ENCODE measurements at places on chromosomes 7 and 10.

DNA sequence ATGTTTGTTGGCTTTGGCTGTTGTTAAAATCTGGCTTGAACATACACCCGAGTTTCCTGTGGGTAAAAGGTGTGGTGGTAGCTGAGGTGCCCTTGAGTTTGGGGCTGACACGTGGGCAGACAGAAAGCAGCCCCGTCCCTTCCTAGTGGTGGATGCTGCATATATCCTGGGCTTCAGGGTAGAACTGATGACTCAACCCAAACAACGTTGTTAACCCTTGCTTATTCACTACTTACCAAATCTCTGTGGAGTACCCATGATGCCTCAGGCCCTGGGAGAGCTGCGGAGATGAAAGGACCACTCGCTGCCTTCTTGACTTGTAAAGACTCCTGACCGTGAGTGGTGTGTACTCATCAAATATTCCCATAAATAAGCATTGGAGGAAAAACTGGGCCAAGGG lies 245.1 kb downstream of the RAB11FIP2 start:
- no peak for DNase-seq

- peak; percentile 61 for DNase-seq
Measured at GRCh38 chr7:84701524-84702306, 485.1 kb downstream of the SEMA3D start.

- DNase-seq: no peak
Measured at GRCh38 chr10:102418622-102419268, at the start of gene PSD. Gene PSD (minus strand): TSS chr10:102418785. CDS start chr10:102417038, 1,747 bp downstream.

DNA sequence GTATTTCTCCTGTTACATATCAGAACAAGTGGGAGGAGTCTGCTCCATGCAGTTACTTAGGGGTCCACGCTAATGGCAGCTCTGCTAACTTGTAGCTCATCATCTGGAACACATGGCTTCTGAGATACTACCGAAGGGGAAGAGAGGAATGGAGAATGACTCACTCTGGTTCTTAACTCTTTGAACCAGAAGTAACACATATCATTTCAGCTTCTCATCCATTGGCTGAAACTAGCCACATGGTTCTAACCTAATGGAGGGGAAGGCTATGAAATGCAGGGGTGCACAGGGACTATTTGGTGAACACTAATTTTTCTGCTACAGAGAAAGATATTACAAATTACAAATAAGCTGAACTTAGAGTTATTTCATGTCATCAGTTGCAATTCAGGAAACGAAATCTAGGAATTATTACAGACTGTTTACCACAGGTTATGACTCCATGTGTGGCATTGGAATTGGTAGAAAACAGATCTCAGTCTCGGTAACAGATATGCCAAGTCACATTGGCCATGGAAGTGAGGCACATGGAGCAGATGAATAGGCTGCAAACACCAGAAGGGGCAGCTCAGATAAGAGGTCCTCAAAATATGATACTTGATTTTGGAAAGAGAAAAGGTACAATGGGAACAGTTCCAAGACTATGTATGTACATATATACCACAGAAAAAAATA lies 9.4 kb upstream of the KAT6B start:
- no peak for DNase-seq

DNA sequence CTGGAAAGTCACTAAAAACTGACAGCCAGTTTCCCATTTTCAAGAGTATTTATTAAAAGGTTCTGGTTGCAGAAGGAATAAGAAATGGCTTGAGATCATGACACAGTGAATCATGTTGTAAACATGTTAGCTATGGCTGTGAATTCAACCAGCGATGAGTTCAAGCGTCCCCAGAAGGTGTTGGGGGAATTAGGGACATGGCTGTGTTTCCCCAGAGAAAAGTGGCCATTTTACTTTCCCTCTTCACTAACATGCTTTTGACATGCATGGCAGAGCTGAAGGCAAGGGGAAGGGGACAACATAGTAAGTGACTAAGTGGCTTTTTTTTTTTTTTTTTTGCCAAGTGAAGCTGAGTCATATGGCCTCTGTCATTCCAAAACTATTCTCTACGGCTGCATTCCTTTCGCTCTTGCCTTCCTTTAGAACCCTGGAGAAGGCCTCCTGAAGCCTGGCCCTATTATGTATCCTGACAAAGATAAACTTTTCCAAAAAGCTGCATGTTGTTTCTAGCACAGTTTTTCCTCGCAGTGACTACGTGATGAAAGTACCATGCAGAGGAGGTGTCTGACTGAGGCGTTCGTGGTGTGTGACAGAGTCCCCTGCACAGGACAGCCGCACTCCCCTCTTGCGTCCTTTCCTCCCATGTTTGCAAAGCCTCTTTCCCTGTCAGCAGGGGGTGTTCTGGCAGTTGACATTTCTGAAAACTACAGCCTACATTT lies 46.9 kb downstream of the EGFR start:
- peak; percentile 66 for DNase-seq

GRCh38 chr10:125004571-125005311 lies 62.8 kb downstream of the ZRANB1 start:
- DNase-seq: no peak
